SK-N-SH (cell line): ENCODE measurements at places on chromosomes 7 and 10. TPM values are rescaled to one million over a fixed set of nuclear protein-coding genes. Genes with fewer than 3 reads are reported as not detected.

Gene TAS2R5
- 0.43 and 0.75 TPM in 2 replicates for polyA plus RNA-seq

Gene RBM20
- 0.64 and 0.67 TPM in 2 replicates for polyA plus RNA-seq

DNA sequence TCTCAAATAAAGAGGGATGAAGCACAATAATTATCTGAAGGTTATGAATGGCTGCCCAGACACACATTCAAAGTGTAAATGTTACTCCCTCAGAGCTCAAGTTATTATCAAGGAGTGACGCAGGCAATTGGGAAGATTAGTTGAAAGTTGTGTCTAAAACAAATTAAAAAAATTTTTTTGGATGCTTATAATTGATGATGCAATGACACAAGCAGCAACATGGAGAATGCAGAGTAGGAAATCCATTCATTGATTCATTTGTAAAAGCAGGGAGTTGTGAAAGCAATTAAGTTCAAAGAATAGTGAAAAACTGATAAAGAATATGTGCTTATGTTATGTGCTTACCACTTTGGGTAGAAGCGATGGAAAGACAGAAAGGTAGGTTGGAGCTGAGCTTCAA lies 120.4 kb downstream of the CDK6 start:
- DNase-seq: no peak

GRCh38 chr10:112442063-112442462 lies 4.7 kb downstream of the ZDHHC6 start:
- no peak for DNase-seq

GRCh38 chr7:110962374-110962773 lies 128.6 kb upstream of the LRRN3 start:
- no peak for DNase-seq

DNA sequence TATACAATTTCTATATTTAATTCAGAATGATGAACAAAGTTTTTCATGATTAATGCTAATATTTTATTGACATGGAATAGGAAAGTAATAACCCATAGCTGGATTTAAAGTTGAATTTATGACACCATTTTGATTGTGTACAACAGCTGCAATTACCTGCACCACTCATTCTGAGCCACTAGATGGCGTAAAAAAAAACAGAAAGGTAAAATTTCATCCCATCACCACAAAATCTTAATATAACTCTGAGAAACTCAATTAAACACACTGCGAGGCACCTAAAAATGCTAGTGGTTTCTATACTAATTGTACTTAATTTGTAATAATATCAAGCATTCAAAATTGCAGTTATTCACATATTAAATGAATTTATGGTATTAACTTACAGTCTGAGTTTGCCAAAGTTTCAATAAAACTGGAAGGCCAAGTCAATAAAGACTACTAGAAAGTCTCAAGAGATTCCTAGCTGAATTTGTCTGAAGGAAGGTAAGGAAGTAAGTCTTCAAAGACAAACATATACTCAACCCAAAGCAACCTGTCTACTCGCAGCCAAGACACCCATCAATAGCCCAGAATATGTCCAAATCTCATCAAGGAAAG lies 182.5 kb downstream of the SKAP2 start:
- peak; percentile 23 for DNase-seq
